ENCODE measurements at places on chromosomes 3 and 15. TPM values are rescaled to one million over a fixed set of nuclear protein-coding genes. Genes with fewer than 3 reads are reported as not detected.

The SEMA3B gene
- total RNA-seq: 82.7 TPM

GRCh38 chr3:17033516-17034168 is 148.9 kb downstream of the PLCL2 start:
- no peak for DNase-seq

The A4GNT gene
- total RNA-seq: not detected

GRCh38 chr15:57573151-57573550 is 18.6 kb upstream of the MYZAP start:
- no peak for DNase-seq

DNA sequence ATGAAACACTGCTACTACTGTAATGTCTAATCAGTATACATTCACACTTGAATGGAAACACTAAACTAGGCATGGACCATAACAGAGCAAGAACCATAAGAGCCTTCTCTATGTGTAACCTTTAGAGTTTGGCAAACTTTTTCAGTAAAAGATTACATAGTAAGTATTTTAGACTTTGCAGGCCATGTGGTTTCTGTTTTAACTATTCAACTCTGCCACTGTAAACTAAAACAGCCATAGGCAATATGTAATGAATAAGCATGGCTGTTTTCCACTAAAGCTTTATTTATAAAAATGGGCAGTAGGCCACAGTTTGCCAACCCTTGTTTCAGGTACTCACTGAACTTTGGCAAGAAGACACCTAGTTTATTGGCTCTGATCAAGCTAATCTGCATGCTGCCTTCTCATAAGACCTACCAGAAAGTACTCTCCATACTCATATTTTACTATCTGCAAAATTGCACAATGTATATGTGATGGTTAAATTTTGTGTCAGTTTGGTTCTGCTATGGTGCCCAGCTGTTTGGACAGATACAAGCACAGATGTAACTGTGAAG is 46.0 kb downstream of the UACA start:
- no peak for DNase-seq

DNA sequence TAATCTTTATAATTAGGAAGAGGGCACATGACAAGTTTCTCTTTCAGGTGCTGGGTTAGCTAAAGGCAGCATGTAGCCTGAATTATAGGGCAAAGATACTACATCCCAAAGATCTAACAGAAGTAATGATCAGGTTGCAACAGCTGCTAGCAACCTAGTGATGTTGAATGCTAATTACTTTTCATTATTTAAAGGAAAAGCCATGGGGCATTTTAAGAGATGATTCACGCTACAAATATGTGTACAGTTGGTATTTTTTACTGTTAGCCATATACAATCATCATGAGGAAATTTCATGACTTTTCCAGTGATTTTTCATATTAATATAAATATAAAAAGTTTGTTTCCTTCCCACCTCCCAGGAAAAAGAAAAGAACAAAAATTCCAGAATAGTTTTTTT is 43.0 kb downstream of the NEK10 start:
- no peak for DNase-seq

- DNase-seq: no peak
These were observed 23.4 kb downstream of the GTF2E1 start for GRCh38 chr3:120765830-120766493.

DNA sequence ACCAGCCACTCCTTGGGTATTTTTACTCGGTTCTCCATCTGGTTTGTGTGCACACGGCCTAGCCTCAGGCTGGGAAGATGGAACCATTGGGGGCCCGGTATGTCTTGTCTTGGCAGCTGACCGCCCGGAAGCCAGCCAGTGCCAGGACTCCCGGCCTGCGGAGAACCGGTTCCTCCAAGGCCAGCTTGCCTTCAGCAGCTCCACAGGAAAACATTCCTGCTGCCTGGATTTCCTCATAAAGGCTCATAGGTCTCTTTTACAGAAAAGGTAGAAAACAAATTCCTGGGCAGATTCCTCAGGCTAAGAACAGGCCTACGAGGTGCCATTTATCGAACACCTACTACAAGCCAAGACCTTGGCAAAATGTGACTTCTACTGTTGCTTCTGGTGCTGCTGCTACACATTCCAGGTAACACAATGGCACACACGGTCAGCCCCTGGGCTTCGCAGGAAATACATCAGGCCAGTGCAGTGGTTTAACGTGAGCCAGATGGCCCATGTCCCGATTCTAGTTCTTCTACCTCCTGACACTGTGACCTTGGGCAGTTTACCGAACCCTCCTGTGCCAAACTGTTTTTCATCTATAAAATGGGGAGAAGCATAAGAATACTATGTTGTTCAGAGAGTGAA is 141.8 kb downstream of the OPA1 start:
- DNase-seq: no peak

All from transverse colon (tissue), 4 donors.